ENCODE measurements at places on chromosomes 11 and 22.
A peak's percentile ranks its signal among the peaks of the same experiment; 100 is the strongest.

DNA sequence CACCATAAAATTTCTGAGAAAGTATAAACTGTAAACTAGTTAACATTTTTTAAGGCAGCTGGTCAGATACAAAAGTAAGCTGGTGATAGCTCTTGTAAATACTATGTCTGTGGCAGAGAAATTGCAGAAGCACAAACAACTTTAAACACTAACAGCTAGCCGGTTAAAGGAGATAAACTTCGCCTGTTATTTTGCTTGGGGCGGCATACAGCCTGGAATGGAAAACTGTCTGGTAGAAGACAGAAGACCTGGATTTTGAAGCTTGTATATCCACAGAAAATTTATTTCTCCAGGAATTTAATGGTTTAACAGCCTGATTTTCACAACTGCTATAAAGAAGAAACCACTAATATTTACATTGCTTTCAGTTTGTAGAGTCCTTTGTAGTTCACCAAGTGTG is 65.3 kb upstream of the FIBIN start:
- DNase-seq = no peak

- no peak for DNase-seq
Measured at GRCh38 chr11:111010391-111011274, 234.9 kb upstream of the POU2AF2 start.

GRCh38 chr11:12180257-12181205 is 70.1 kb downstream of the MICAL2 start:
- DNase-seq = no peak

GRCh38 chr11:65398362-65398910 is 12.0 kb downstream of the FRMD8 start:
- DNase-seq = no peak

- no peak for DNase-seq
Measured at GRCh38 chr11:112878033-112878601, 83.1 kb upstream of the NCAM1 start.

GRCh38 chr11:95717314-95717713 is 72.3 kb downstream of the FAM76B start:
- DNase-seq = no peak

DNA sequence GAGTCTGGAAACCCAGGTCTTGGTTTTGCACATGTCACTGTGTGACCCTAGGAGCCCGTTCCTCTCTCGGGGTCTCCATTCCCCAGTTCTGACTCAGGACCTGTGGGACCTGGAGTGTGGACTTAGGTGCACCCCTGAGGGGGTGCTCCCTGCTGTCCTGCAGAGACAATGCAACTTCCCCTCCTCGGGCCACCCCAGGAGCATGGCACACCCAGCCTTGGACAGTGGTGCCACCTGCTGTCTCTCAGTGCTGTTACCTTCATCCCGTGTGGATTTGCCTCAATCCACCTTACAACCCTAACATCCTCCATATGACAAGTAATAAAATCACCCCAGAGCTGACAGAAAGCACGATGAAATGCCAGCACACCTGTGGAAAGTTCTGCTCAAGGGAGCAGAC is 27.5 kb upstream of the CRYBB3 start:
- no peak for DNase-seq

GRCh38 chr11:114298710-114299109 is 2.5 kb downstream of the NNMT start:
- DNase-seq = no peak

DNA sequence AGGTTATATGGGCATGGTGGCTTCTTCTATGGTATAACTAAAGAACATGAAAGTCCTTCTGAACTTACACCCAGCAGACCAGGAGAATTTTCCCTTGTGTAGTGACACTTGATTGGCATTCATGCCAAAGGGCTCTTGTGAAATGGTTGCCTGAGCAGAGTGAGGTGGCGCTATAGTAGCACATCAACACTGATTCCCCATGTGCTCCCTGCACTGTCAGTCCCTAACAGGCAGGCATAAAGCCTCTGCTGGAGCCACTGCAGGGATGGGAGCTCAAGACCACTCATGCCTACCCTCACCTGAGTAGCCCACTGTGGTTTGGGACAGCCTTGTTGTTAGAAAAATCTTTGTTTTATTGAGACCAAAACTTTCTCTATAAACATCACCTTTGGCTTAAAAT is 92.6 kb upstream of the LIN7C start:
- no peak for DNase-seq

DNA sequence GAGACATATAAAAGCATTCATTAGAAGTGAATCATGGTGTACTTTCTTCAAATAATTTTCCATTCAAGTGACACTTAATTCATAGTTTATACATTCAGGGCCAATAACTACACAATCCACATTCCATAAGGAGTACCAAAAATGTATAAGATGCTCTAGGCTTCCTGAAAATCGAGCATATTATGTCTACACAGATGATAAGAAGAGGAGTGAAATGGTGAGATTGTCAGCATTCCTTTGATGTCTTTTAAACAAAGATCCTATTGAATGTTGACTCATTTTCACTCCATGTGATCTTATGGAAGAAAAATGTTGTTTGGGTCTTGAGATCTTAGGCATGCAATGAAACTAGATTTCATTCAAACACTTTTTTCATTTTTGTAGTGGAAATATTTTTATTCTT is 843.2 kb downstream of the KCNA4 start:
- DNase-seq = peak; percentile 79

- no peak for DNase-seq
Measured at GRCh38 chr11:67562963-67563704, 20.5 kb upstream of the GSTP1 start.

GRCh38 chr11:27976262-27976661 is 131.7 kb downstream of the KIF18A start:
- DNase-seq = peak; percentile 73

All from HCEC 1CT (cell line).